Suppressor macrophage (primary cell): ENCODE measurements at places on chromosomes 2 and 18.

DNA sequence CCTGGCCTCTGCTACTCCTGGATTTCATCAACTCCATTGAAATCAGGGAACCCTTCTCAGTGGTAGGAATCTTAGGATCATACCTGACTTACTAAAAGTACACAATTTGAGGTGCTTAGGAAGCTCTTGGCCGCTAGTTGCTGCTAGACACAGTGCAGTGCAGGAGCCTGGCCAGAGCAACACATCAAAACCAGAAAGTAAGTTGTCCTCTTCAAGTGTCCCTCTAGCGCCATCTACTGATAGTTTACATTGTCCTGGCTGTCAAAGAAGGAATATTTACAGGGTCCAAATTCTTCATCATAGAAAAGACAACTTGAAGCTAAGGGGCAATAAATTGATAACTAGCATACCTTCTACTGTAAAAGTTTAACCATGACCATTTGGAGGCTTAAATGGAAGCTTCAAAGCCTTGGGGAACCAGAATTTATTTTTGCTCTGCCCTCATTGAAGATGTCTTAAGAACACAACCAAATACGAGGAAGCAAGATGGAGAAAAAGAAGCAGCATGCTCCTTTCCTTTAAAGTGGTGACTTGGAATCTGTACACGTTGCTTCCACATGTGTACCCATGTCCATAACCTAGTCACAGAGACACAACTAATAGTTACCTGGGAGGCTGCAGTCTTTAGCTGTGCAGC is 889.1 kb upstream of the GCFC2 start:
- peak; percentile 65 for DNase-seq

DNA sequence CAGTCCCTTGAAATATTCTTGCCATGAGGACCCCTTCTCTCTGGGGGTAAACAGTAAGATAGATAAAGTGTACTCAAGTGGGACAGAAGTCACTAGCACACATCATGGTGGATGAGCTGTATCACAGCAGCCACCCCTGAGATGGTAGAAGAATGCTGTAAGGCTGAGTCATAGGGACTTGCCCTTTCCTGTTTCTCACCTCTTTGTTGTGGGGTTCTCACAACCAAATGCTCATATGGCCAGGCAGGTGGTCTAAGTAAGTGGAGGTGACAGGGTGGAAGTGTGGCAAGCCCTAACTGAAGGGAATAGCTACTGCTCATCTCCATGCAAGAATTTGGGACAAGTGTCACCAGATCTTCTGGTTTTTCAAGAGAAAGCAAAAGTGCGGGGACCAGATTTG is 202.7 kb upstream of the SLC14A2 start:
- no peak for DNase-seq

DNA sequence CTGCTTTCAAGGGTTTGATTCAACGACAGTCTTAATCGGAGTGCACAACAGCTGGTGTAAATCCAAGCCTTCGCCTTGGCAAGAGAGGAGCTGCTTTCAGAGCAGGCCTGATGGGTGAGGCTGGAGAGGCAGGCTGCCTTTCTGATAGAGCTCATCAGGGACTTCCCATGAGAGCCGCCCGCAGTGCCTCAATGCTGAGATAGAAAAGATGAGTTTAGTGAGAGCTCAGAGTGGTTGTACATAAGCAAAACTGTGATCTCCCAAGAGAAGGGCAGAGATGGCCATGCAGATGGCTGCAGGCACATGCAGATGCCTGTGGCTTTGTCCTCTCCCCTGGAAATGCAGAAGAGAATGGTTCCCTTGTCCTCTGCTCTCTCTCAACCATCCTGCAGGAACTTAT is 122.1 kb downstream of the ARL4C start:
- no peak for DNase-seq

DNA sequence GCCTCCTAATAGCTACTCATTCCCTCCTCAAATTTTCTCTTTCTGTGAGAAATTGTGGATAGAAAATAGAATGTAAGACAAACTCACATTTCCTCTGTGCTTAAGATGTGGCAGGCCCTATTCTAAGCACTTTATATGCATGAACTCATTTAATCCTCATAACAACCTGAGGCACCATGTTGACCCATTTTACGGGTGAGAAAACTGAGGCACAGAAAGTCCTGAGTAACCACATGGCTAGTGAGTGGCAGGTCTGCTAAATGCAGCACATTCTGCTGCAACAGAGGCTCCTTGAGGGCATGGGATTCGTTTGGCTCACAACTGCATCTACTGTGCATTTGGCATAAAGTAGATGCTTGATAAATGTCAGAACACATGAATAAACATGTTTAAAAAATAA is 22.7 kb upstream of the RNF149 start:
- no peak for DNase-seq

- DNase-seq, result no peak
Measured at GRCh38 chr2:226358688-226359087, 440.9 kb downstream of the IRS1 start.

- DNase-seq, result no peak
Measured at GRCh38 chr2:141137122-141137693, 993.6 kb downstream of the LRP1B start.

- no peak for DNase-seq
Measured at GRCh38 chr2:11385847-11386246, 41.4 kb upstream of the ROCK2 start.

- DNase-seq, result no peak
Measured at GRCh38 chr2:186456941-186457340, 29.1 kb upstream of the ZC3H15 start.

DNA sequence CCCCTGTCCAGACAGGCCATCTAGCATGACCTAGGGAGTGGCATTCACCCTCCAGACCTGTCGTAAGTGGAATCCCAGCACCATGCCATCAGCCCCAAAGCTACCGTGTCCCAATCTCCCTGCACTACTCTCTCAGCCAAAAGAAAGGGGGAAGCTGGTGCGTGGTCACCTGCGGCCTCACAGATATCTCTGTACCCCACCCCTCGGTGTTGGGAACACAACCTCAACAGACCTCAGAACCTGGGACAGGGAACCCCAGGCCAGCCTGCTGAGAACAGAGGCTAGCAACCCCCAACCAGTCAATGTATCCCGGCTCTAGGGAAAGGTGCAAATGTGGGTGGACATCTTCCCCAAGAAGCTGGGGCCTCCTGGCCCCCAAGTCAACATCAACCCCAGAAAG is 38.2 kb downstream of the LMAN2L start:
- no peak for DNase-seq

DNA sequence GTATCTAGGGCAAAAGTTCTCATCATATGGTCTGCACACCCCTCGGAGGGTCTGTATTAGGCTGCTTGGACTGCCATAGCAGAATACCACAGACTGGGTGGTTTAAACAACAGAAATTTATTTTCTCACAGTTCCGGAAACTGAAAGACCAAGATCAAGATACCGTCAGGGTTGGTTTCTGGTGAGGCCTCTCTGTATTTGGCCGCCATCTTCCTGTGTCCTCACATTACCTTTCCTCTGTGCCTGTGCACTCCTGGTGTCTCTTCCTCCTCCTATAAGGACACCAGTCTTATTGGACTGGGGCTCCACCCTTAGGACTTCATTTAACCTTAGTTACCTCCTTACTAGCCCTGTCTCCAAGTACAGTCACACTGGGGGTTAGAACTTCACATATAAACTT is 132.5 kb downstream of the NCOA1 start:
- no peak for DNase-seq

GRCh38 chr18:37553633-37554398 is 11.8 kb downstream of the CELF4 start:
- no peak for DNase-seq

DNA sequence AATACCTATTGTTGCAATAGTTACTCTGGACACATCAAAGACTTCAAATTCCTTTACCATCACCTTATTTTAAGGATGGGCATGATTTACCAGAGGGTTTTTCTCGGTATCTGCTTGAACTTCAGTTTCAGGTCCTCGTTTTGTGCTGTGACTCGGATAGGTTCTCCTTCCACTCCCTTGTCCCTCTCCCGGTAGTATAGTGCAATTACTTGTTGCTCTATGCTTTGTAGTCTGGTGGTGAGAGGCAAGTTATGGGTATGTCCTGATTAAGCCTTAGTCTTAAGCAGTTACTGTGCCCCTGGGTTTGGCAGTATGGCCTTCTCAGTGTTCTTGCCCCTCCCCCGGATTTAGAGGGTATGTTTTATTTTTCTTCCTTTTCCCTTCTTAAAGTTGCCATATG is 96.6 kb downstream of the RHBDD1 start:
- DNase-seq, result no peak

DNA sequence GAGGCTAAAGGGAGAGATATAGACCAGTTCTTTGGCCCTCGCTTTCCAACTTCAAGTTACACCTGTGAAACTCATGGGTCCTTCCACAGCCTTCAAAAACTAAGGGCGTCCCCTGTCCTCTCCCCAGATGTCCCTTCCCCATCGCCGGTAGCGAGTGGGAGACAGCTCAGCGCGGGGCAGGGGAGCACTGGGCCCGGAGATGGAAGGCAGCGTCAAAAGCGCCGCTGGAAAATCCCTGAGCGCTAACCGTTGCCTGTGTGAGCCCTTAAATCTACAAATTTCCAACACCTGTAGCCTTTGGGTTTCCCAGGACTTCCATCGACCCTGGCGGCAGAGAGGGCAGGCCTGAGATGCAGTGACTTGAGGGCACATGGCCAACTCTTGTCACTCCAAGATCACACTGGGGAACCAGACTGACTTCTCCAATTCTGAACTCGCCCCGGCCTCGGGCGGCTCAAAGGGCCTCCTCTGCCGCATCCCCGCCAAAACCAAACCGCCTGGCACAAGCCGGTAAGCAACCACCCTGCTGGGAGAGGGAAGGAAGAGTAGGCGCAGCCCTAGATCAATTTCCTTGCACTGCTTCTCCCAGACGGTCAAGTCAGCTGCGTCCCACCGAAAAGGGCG is 879 bp upstream of the EPAS1 start:
- DNase-seq, result peak; percentile 90

- DNase-seq, result no peak
Measured at GRCh38 chr2:240570531-240571313, 2.4 kb downstream of the RNPEPL1 start.

- DNase-seq, result no peak
Measured at GRCh38 chr18:42736074-42736473, 379.4 kb downstream of the RIT2 start.

- no peak for DNase-seq
Measured at GRCh38 chr2:40311026-40311425, 140.9 kb downstream of the SLC8A1 start.

- no peak for DNase-seq
Measured at GRCh38 chr2:235170016-235170415, 218.2 kb downstream of the SH3BP4 start.
